ENCODE measurements at places on chromosomes 5 and 9.

DNA sequence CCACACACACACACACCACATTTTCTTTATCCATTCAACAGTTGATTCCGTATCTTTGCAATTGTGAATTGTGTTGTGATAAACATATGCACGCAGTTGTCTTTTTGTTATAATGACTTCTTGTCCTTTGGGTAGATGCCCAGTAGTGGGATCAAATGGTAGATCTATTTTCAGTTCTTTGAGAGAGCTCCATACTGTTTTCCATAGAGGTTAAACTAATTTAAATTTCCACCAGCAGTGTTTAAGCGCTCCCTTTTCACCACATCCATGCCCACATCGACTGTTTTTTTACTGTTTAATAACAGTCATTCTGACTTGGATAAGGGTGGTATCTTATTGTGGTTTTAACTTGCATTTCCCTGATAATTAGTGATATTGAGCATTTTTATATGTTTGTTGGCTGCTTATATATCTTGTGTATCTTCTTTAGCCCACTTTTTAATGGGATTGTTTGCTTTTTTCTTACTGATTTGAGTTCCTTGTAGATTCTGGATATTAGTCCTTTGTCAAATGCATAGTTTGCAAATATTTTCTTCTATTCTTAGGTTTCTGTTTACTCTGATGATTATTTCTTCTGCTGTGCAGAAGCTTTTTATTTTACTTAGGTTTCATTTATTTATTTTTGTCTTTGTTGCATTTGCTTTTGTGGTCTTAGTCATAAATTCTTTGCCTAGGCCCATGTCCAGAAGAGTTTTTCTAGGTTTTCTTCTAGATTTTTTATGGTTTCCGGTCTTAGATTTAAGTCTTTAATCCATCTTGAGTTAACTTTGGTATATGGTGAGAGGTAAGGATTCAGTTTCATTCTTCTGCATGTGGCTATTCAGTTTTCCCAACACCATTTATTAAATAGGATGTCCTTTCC lies 82.4 kb downstream of the SH3RF2 start:
- DNase-seq: no peak

GRCh38 chr9:106958955-106959657 lies 96.1 kb downstream of the ZNF462 start:
- DNase-seq: no peak

- no peak for DNase-seq
These were observed 353.1 kb downstream of the PTPRD start for GRCh38 chr9:10259668-10260067.

DNA sequence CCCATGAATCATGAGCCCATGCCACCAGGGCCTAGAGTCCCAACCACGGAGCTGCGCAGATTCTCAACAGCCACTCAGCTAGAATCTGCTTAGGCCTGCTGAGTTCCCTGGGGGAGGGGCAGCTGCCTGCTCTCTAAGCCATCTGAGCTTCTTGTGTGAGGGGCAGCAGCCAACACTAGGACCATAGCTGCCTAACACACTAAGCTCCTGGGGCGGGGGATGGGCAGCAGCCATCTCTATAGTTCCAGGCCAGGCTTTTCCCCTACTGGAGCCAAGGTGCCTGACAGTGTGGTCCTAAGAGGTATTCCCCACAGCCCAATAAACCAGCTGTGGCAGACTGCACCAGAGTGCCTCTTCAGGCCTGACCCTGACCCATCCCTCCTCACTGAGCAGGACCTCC lies 255.9 kb upstream of the ACO1 start:
- DNase-seq: no peak

DNA sequence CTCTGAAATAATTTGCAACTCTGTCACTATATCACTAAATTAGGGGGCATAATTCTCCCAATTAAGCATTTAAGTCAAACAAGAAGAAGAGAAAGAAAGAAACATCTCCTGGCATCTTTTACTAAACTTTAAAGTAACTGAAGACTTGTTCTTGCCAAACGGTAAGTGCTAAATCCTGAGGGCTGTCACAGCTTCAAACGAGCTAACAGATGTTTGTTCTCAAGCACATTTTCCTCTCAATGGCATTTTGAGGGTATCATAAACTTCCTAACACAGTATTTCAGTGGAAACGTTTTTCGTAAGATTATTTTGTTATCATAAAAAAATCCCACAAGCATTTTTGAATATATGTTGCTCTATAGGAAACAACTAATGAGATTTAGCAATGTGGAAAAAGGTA lies 169.5 kb upstream of the TAS2R1 start:
- DNase-seq: no peak

DNA sequence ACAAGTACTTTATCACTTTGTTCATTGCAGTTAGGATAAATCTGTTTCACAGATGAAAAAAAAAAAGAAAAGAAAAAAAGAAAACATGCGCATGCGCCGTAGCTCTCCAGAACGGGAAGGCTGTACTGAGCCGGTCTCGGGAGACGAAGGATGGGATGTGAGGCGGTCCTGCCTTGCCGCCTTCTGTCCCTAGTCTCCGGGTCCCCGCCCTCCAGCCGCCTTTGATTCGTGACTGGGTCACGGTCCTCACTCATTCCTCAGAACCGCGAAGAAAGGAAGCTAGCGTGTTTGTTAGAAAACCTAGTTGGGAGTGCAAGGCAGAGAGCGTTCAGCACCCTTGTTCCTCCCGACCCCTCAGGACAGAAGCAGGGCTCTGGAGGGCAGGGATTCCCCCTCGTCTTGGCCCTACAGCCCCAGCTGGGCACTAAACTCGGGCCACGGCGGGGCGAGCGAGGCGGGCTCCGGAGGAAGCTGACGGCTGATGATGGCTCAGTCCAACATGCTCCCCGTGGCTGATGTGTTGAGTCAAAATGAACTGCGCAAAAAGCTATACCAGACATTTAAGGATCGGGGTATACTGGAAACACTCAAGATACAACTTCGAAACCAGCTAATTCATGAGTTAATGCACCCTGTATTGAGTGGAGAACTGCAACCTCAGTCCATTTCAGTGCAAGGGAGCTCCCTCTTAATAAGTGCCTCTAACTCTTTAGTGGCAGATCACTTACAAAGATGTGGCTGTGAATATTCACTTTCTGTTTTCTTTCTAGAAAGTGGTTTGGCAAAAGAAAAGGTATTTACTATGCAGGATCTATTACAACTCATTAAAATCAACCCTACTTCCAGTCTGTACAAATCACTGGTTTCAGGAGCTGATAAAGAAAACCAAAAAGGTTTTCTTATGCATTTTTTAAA lies 40.0 kb downstream of the CPLANE1 start:
- DNase-seq: peak; percentile 27

GRCh38 chr9:7454624-7455023 lies 345.0 kb downstream of the DMAC1 start:
- DNase-seq: no peak

- DNase-seq: peak; percentile 94
These were observed 459.5 kb upstream of the KLF4 start for GRCh38 chr9:107949061-107949460.

DNA sequence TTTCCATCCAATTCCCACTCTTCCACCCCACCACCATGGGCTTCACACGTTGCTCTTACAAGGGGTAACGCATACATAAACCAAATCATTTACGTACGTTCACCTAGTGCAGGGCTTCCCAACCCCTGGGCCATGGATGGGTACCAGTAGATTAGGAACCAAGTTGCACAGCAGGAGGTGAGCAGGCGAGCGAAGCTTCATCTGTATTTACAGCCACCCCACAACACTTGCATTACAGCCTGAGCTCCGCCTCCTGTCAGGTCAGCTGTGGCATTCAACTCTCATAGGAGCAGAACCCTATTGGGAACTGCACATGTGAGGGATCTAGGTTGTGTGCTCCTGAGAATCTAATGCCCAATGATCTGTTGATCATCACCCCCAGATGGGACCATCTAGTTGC lies 82.3 kb downstream of the CEMIP2 start:
- DNase-seq: no peak

GRCh38 chr9:126698756-126699155 lies 85.0 kb downstream of the LMX1B start:
- DNase-seq: no peak

DNA sequence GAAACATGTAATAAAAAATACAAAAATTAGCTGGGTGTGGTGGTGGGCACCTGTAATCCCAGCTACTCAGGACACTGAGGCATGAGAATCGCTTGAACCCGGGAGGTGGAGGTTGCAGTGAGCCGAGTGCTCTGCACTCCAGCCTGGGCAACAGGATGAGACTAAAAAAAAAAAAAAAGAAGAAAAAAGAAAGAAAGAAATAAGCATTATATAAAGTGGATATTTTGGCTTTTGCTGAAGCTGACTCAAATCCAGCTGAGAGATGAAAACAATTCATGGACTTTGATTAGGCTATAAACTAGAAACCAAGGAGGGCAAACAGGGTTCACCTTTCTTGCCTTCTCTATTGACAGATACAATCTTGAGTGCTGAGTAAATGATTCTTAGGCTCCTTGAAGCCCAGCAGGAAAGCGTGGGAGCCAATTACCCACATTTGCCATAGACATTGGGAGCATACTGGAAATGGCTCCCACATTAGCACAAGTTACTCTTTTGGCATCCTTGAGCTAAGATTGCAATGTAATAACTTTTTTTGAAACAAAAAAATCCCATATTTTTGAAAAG lies 2.4 kb upstream of the BTF3 start:
- DNase-seq: no peak

- peak; percentile 85 for DNase-seq
These were observed 46.4 kb upstream of the CTNNA1 start for GRCh38 chr5:138706655-138707480.

- DNase-seq: peak; percentile 67
These were observed 412 bp downstream of the FGF18 start for GRCh38 chr5:171419688-171420430.

- DNase-seq: no peak
These were observed 58.9 kb upstream of the ARAP3 start for GRCh38 chr5:141740885-141741284.

- DNase-seq: no peak
These were observed 113.2 kb downstream of the SLC12A2 start for GRCh38 chr5:128196791-128197190.

DNA sequence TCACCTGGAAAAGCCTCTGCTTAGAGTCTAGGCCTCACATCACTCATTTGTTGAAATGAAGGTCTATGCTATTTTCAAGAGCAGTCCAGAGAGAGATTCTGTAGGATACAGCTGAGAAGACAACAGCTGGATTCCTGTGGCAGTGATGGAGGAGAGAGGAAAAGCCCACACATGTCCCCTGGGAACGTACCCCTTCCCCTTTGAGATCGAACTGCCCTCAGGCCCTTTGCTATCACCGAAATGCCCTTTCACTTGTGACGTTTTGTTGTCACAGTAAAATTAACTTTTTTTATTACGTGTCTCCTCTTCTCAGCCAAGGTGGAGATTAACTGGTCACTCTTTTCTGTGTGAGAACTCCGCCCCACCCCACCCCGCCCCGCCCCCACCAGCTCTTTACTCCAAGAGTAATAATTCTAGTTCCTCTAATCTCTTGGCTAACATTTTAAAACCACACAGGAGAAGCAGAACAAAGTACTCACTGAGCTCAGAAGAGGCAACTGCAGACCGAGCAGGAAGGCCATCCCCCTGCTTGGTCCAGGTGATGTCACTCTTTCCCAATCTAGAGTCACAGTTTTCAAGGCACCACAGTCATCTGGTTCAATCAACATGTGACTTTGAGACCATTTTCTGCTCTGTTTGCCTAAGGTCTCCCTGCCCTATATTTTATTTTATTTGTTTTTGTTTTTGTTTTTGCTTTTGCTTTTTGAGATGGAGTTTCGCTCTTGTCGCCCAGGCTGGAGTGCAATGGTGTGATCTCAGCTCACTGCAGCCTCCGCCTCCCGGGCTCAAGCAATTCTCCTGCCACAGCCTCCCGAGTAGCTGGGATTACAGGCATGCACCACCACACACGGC lies 105.6 kb downstream of the SUSD1 start:
- peak; percentile 85 for DNase-seq

DNA sequence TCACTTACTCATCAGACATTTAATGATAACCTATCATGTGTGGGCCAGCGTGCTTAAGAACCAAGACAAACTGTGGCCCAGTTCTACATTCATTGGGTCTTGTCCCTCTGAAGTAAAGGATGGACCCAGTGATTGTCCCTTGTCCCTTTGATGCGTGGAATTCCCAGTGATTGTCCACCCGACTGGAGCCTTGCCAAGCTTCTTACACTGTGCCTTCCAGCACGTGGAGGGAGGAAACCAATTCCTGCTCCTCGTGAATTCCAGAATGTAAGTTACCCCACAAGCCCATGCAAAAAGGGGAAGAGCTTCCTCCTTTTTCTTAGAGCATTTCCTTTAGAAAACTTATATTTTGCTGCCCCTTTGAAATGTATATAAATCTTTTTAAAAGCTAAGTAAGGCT lies 7.9 kb downstream of the CKMT2 start:
- no peak for DNase-seq

GRCh38 chr5:142952229-142952628 lies 182.1 kb downstream of the ARHGAP26 start:
- peak; percentile 40 for DNase-seq
